ENCODE measurements at places on chromosomes 13 and 19.

DNA sequence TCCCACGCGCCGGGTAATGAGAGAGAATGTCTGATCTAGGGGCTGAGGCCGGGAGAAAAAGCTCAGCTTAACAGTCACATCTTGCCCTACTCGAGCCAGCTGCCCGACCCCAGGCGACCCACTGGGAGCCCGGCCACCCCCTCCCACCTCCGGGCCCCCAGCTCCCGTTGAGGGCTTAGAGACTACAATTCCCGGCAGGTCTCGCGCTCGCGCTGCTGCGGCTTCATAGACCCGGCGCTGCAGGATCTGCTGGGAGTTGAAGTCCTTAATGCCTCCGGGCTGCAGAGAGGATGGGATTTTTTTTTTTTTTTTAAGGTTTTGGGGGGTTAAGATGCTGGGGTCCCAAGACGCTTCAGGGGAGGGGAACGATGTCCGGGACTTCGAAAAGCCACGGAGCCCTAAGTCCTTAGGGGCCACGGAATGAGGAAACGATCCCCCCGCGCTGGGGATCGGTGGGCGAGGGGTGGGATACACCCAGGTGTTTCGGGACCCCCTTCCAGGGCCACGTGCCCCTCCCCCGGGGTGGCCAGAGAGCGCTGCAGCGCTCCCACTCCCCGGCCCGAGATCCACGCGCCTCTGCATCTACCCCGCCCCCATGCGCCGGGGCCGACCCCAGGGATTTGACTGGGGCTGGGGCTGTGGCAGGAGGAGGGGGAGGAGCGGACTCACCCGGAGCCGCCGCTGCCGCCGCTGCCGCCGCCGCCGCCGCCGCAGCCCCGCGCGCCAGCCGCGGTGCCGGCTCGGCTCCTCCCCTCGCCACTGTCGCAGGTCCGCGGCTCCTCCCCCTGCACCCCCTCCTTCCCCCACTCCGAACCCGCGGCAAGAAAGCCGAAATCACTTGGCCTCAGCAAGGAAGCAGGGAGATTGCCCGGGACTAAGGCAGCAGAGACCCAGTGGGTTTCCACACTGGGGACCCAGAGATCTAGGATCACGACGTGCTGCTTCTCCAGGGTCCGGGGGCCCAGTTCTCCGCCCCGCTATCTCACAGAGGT is at the start of gene SYT3:
Gene SYT3, minus strand, starts transcription at position 761 of the 992 bp plus-strand sequence. CDS start 2,470 bp downstream, outside the sequence.
- DNase-seq, result no peak

DNA sequence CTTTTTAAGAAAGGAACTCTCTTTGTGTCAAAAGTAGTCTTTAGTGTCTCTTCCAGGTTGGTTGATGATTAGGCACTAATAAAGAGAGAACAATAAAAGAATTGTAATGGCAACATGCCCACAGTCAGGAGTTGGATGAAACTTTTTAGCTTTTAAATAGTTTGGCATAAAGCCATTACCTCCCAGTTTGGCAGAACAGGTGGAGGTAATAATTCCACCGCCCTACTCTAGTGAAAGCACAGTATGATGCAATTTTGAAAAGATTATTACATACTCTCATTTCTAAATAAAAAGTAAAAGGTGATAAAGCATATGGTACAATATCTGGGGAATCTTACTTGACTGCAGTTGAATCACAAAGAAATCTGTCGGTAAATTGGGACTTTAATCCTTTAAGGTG is 497.6 kb downstream of the SUCLA2 start:
- DNase-seq, result no peak

DNA sequence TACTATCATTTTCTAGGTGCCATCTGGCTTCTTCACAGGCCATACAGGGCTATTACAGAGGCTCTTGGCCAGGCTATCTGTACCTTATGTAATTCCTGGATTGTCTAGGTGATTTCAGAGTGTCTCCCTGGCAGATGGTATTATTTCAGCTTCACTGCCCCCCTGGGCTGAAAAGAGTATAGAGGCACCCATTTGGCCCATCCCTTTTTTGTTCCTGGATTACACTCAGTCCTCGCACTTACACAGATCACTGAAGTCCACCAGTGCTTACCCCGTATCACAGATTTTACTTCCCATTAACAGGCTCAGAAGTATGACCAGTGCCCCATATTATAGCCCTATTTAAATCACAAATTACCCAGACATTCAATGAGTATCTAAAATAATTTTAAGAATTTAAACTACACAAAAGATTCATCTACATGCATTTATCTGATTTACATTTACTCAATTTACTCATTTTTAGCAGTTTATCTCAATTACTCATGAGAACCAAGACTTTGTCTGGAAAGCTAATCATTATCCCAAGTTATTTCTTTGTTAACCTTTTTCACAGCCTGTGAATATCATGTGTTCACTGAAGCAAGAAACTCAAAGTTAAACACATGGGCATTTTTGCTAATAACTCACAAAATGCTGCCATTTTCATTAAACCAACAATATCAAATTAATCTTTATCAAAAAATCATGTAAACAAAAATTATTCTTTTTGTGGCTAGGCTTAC is 121.0 kb downstream of the PCDH20 start:
- DNase-seq, result no peak

DNA sequence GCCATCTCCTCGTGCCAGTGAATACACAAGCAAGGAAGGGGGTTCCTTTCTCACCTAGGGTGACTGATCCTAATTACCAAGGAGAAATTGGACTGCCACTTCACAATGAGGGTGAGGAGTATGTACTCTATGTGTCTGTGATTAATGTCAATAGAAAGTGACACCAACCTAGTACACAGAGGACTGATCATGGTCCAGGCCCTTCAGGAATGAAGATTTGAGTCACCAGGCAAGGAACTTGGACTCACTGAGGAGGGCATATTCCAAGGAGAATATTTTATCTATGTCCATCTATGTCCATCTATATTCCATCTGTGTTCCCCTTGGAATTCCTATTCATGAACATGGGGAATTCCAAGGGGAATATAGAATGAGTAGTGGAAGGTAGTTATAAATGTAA is 9.2 kb upstream of the ALOX5AP start:
- no peak for DNase-seq

- DNase-seq, result no peak
Measured at GRCh38 chr19:8640402-8641004, 10.1 kb downstream of the NFILZ start.

DNA sequence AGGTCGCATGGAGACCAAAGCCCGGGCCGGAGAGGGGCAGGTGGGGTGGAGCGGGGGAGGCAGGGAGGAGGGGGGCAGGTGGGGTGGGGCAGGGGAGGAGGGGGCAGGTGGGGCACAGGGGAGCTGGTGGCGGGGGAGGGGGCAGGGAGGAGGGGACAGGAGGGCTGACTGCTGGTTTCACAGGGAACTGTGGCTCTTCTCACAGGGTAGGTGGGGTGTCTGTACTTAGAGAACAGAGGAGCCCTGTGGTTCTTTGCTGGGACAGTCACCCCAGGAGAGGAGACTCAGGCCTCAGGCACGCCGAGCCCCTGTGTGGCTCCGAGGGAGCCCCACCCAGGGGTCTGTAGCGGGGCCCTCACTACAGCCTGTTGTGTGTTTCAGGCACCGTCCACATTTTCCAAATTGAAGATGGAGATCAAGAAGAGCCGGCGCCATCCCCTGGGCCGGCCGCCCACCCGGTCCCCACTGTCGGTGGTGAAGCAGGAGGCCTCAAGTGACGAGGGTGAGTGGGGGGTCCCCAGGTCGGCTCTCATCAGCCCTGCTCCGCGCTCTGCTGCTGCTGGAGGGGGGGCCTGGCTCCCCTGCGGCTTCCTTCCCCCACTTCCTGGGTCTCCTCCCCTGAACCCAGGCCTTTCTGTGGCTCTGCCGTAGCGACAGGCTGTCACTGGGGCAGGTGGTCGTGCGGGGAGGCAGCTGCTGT is 162.7 kb downstream of the KDM4B start:
- DNase-seq, result no peak

DNA sequence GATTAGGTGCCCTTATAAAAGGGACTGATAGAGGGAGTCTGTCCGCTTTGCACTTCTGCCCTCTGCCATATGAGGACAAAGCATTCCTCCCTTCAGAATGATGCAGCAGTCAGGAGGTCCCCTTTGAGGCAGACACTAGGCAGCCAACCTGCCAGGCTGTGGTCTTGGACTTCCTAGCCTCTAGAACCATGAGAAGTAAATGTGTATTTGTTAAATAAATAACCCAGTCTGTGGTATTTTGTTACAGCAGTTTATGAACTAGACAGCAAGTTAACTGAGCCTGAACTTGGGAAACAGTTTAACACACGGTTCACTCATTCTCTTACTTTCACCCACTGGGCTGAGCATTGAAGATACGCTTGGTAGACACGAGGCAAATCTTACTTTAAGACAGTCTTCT is 313.2 kb downstream of the UQCRFS1 start:
- DNase-seq, result no peak

- DNase-seq, result peak; percentile 89
Measured at GRCh38 chr19:1266129-1266915, 2.8 kb upstream of the CIRBP start.

DNA sequence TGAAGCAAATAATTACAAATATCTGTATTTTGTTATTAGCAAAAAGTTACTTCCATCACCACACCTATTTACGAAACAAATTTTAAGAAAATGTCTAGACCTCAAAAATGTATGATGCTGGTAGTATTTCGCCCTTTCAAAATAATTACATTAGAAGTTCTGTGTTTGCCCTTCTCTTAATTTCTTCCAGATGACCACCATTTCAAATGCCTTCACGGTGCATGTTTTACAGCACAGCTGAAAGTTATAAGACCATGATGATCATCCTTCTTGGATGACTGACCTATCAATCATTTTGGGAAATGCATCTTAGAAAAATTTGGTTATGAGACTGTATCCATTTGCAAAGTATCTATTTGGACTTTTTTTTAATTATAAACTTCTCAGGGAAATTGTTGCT is 390.8 kb downstream of the SLITRK6 start:
- DNase-seq, result no peak
